ENCODE measurements at places on chromosomes 5 and 9. TPM values are rescaled to one million over a fixed set of nuclear protein-coding genes. Genes with fewer than 3 reads are reported as not detected.

Gene RNF224
- total RNA-seq = not detected

Gene THG1L
- total RNA-seq = 3.5 TPM

Gene TMEM252
- not detected for total RNA-seq

Gene DOCK2
- total RNA-seq = 317 TPM

Gene PIP5K1B
- 0.73 TPM for total RNA-seq

Gene IFNA2
- total RNA-seq = not detected

Gene OBP2B
- not detected for total RNA-seq

Gene VCAN
- total RNA-seq = 2.3 TPM

Gene TXNDC8
- total RNA-seq = not detected

DNA sequence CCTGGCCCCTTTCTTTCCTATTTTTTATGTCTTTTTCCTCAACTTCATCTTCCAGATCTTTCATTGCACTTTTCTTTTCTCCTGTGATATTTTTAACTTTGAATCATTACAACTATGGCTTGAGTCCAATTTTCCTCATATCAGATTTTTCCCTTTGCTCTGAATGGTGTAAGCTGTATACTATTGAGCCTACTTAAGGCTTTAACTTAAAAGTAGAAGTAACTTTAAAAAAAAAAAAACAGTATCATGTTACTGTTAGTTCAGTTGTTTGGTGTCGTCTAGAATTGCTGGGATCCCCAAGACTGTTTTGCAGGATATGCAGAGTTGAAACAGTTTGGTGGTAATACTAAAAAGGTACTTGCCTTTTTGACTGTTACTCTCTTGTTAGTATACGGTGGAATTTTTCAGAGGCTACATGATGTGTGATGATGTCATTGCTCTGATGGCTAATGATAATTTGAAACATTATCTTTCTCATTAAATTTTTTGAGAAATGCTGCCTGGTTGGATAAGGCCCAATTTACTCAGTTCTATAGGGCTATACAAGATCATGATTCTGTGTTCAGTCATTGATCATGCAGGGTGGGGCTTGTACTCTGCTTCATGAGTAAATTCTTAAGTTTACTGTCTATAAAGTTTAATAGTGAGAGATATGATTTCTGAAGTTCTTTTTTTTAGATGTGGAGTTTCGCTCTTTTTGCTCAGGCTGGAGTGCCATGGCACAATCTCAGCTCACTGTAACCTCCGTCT, 8.8 kb downstream of the NAA35 start:
- no peak for DNase-seq

GRCh38 chr5:196350-196749, 5.1 kb downstream of the LRRC14B start:
- DNase-seq = no peak

GRCh38 chr9:75455444-75455921, 367.2 kb downstream of the OSTF1 start:
- no peak for DNase-seq

GRCh38 chr9:34665067-34665380, 2.6 kb upstream of the CCL27 start:
- no peak for DNase-seq

- no peak for DNase-seq
Measured at GRCh38 chr9:35935755-35936509, 22.0 kb downstream of the OR2S2 start.

- DNase-seq = no peak
Measured at GRCh38 chr5:172700365-172701290, 59.6 kb downstream of the NEURL1B start.

DNA sequence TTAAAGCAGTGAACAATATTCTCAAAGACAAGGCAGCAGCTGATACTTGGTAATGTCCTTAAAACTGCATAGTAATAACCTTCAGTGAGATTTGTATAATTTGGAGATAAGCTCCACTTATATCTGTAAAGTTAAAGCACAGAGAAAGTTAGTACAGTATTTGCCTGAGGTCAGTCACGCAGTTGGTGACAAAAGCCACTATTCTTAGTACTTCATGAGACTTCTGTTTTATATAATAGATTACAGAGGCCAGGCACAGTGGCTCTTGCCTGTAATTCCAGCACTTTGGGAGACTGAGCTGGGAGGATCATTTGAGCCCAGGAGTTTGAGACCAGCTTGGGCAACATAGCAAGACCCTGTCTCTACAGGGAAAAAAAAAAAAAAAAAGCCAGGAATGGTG, 266.4 kb upstream of the DMRT1 start:
- no peak for DNase-seq

GRCh38 chr9:76161106-76161505, 233.1 kb downstream of the RFK start:
- no peak for DNase-seq

DNA sequence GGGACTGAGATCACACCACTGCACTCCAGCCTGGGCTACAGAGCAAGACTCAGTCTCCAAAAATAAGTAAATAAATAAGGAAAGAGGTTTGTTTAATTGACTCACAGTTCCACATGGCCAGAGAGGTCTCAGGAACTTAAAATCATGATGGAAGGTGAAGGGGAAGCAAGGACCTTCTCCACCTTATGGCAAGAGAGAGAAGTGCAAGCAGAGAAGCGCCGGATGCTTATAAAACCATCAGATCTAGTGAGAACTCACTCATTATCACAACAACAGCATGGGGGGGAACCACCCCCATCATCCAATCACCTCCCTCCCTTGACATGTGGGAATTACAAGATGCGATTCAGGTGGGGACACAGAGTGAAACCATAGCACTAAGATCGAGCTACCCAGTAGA, 22.8 kb upstream of the RGMB start:
- DNase-seq = no peak

Data from natural killer cell (primary cell).